ENCODE measurements at places on chromosomes 2 and 18.

DNA sequence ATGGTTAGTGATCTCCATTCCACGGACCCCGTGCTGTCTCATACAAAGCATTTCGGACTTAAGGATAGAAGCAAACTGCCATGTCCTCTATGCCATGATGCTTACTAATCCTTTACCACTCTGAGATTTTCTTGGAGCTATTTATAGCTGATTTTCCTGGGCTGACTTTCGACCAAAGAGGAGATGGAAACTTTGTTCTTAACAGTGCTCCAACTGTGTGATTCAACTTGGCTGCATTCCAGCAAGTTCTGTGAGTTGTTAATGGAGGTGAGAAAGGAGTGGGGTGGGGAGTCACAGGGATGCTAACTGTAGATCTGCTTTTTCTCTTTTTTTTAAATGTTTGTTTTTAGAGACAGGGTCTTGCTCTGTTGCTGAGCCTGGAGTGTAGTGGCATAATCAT, 45.5 kb upstream of the MSH2 start:
- DNase-seq, result no peak

DNA sequence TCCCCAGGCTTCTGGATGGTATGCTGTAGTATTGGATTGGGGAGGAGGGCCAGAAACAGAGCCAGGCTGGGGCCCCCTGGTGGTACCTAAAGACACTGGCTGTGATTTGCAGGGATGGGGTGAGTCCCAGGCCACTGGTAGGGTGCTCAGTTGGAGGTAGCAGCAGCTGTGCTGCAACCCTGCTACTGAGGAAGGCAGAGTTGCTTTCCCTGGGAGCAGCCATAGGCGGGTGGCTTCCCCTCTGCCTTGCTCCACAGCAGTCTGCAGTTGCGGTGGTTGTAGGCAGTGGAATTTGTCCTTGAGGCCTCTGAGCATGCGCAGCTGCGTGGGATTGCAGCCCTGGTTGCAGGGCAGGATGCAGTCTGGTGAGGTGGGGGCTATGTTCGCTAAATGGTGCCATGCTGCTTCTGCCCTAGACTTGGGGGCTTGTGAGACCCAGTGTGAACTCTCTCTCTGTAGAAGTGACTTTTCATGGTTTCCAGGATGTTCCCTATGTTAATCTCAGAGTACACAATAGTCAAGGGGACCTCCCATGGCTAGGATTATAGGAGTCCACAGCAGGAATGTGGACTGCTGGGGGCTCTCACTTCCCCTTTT, 443.5 kb downstream of the XIRP2 start:
- no peak for DNase-seq

DNA sequence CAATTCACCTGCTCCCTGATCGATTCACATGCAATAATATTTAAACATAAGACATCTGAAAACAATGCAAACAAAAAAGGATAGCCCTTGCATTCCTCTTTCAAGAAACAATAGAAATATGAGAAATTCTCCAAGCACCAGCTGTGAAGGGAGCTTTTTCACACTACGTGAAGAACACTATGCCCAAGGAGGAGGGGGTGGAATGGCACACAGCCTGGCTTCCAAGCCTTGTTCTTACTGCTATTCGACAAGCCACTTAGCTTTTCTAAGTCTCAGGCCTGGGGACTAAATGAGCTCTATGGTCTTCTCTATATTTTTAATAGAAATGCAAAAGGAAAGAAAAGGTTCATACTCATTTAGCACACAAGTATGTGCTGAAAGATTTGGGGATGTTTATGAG, 92.2 kb upstream of the CHRNA1 start:
- DNase-seq, result no peak

DNA sequence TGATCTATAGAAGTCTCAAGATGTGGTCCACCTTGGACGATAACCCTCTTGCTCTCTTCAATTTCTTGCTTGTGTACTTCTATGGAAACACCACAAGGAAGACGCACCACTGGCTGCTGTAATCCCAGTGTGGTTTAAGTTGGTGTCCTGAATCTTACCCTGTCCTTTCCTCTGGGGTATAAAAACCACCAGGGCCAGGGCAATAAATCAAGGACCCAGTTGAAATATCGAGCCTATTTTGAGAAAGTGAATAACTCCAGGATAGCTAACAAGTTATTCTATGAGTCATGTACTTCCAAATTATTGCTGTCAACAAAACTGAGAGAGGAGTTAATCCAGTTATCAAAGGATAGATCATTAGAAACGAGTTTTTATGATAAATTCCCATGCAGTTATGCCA, 137.0 kb downstream of the RND3 start:
- no peak for DNase-seq

GRCh38 chr18:36697905-36698304, 130.9 kb downstream of the TPGS2 start:
- no peak for DNase-seq

- no peak for DNase-seq
Measured at GRCh38 chr2:119630121-119630520, 48.9 kb upstream of the TMEM177 start.

DNA sequence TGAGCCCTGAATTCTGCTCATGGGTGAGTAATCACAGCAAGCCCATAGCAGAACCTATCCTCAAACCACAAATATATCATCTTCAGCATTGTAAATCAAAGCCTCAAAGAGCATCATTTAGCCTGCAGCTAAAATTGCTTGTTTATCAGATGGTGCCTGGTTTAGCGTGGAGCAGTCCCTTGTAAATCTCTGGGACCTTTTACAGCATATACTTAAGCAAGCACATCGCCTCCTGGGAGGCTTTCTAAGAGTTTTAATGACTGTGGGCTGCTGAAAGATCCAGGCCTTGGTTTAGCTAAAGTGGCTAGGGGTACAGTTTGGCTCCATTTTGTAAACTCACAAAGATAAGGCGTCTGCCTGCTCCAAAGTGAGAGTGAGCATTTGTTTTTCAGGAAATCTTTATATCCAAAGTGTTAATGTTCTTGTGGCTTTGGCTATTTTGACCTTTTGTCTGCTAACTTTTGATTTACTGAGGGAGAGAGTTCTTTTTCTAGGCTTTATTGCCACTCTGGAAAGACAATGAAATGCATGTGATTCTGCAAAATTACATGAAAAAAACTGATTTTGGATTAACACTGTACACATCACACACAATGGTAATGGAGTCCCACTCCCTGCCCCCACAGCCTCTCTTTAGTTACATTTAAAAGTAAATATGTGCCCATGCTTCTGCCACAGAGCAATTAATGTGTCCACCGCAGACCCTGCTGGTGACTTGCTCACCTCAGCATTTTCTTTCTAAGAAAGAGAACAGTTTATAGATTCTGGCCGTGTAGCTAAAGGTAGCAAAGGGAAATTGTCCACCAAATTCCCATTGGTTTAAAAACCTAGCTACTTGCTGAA, 194.8 kb downstream of the LNPK start:
- DNase-seq, result no peak

GRCh38 chr2:69307579-69308064, 79.4 kb downstream of the GFPT1 start:
- no peak for DNase-seq

GRCh38 chr2:127170452-127171197, 49.5 kb downstream of the CYP27C1 start:
- no peak for DNase-seq

DNA sequence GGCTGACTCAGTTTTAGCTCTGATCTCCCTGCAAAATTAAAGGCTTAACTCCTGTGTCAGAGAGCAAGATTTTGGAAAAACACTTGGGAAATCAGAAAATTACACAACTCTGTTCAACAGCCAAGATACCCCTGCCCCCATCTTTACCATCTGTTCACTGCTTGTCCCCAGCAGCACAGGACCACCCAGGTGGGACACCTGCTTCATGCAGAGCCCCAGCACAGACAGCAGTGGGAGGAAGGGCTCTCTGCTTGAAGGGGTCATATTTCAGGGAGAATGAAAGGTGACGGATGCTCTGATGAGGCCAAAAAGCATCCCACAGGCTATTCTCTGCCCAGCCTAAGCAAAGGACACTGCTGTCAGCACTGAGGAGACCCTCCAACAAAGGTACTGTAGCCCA, 584.6 kb upstream of the KLHL29 start:
- DNase-seq, result no peak

DNA sequence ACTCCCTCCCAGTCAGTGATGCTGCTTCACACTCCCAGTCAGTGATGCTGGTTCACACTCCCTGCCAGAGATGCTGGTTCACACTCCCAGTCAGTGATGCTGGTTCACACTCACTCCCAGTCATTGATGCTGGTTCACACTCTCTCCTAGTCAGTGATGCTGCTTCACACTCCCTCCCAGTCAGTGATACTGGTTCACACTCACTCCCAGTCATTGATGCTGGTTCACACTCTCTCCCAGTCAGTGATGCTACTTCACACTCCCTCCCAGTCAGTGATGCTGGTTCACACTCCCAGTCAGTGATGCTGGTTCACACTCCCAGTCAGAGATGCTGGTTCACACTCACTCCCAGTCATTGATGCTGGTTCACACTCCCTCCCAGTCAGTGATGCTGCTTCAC, 34.3 kb upstream of the KCNG2 start:
- no peak for DNase-seq

- DNase-seq, result no peak
Measured at GRCh38 chr2:233422050-233422639, 67.9 kb downstream of the DGKD start.

DNA sequence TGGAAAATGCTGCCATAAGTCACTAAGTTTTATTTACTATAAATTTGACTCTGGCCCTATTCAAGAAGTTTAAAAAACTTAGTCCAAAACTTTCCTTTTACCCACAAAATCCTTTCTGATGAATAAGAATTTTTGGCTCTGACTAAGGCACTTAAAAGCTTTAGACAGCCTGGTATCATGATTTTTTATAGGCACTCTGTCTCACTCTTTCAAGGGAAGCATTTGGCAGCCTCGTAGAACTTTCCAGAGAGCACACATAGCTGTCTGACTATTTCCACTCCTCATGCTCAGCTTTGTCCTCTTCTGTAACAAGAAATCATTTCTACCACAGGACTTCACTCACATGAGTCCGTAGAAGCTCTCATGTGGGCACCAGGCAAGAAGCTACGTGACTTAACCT, 32.3 kb upstream of the XDH start:
- DNase-seq, result no peak

GRCh38 chr18:59690996-59691395, 6.2 kb downstream of the CCBE1 start:
- no peak for DNase-seq

GRCh38 chr2:62692225-62692624, 13.3 kb upstream of the EHBP1 start:
- DNase-seq, result no peak

DNA sequence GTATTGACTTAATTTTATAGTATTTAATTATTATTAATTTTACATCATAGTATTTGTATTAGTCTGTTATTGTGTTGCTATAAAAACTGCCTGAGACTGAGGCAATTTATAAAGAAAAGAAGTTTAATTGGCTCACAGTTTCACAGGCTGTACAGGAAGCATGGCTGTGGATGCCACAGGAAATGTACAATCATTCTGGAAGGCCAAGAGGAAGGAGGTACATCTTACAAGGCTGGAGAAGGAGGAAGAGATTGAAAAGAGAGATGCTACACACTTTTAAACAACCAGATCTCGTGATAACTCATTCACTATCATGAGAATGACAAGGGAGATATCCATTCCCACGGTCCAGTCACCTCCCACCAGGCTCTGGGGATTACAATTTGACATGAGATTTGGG, 2019.4 kb upstream of the PIK3C3 start:
- no peak for DNase-seq

GRCh38 chr2:132463719-132464118, 47.1 kb downstream of the GPR39 start:
- no peak for DNase-seq

DNA sequence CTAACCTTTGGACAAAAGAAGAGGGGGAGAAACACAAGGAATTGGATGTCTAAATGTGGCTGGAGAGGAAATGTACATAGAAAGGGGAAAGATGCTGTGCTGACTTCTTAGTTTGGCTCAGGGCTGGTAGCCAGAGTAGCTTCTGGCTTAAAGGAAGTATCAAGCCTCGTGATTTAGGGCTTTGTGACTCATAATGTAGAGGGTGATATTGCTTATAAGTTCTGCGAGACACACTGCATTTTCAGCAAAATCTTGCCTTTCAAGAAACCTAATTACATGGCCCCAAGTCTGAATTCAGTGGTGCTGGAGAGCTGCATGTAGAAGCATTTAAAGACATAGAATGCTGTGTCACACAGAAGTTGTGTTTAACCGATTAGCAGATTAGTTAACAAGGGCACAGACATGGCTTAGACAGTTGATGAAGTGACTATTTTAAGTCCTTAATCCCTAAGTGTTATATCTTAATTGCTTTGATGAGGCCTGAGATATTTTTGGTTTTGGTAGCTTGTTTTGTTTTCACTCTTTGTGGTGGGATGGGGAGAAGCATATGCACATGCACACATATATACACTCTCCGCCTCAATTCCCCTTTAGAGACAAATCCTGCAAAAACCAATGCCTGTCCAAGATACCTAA, 66.4 kb downstream of the EPAS1 start:
- DNase-seq, result no peak

- no peak for DNase-seq
Measured at GRCh38 chr2:14401873-14402272, 230.6 kb upstream of the LRATD1 start.

- DNase-seq, result no peak
Measured at GRCh38 chr2:69964353-69964841, 3.0 kb upstream of the ASPRV1 start.

DNA sequence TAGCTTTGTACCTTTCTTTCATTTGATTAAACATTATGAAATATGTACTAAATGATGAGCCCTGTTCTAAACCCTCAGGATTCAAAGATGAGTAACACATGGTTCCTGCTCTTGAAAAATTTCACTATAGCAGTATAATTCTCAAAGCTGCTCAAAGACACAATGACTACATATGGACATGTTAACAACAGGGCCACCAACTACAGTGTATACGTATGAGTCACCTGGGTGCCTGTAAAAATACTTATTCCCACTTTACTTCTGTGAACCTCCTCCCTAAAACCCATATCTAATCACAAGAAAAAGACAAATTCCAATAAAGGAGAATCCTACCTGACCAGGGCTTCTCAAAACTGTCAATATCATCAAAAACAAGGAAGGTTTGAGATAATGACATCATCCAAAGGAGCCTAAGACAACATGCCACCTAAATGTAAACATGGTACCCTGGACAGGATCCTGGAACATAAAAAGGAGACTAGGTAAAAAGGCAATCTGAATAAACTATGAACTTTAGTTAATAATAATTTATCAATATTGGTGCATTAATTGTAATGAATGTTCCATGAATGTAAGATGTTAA, 84.7 kb downstream of the FAM161A start:
- no peak for DNase-seq

GRCh38 chr18:69947361-69948133, at the start of gene CD226:
Gene CD226 (minus strand): TSS chr18:69947873. CDS start chr18:69947406, 467 bp downstream.
- DNase-seq, result no peak

GRCh38 chr18:23949863-23950262, 64.7 kb upstream of the TTC39C start:
- no peak for DNase-seq

GRCh38 chr2:218570850-218571249, 2.2 kb downstream of the CNOT9 start:
- no peak for DNase-seq

GRCh38 chr2:98507891-98508708, 63.4 kb downstream of the INPP4A start:
- no peak for DNase-seq

- no peak for DNase-seq
Measured at GRCh38 chr18:31149351-31149750, 13.3 kb downstream of the DSC1 start.

GRCh38 chr2:152097290-152097800, 1.5 kb downstream of the CACNB4 start:
- DNase-seq, result no peak

- DNase-seq, result no peak
Measured at GRCh38 chr2:146323564-146323963, 1521.3 kb upstream of the ACVR2A start.

All from nucleus accumbens (tissue), 56 donors.